CD8-positive, alpha-beta memory T cell (primary cell): ENCODE measurements at places on chromosomes 5 and 9.

DNA sequence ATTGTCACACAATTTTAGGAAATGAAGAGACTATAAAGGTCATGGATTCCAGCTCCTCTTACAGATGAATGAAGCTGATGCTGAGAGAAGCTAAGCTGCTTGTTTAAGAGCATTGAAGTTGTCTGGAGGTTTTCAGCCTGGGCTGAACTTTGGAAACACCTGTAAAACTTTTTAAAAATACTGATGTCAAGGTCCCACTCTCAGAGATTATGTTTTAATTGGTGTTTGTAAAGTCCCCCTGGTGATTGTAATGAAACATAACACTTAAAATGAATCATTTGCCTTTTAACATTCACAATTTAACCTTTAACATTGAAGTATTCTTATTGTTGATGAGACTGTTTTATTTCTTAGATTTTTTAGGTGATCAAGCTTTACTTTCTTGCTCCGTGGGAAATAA is 16.4 kb downstream of the RAD23B start:
- no peak for DNase-seq

DNA sequence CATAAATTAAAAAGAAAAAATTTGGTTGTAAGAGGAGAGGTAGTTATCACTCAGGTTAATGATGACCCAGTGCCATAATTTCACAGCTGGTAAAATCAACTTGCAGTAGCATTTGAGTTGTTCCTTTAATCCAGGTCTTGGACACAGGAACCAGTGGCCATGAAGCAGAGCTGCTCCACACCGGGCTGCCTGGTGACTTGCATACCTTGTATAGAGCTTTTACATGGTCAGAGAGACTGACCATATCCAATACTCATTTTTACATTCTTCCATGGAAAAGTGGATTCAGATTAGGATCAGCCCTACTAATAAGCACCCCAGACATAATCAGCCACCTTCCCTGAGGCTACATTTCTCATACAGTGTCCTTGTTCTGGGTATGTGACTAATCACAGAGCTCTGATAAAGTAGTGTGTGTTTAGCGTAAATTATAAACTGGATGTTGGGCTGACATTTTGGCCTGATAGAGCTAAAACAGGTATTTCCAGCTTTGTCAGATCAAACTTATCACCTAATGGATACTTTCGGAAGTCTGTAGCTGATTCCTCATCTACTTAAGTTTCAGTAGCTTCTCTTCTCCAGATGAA is 77.0 kb upstream of the ZSWIM6 start:
- DNase-seq: no peak

GRCh38 chr5:73158313-73158712 is 14.7 kb upstream of the TMEM174 start:
- DNase-seq: no peak

DNA sequence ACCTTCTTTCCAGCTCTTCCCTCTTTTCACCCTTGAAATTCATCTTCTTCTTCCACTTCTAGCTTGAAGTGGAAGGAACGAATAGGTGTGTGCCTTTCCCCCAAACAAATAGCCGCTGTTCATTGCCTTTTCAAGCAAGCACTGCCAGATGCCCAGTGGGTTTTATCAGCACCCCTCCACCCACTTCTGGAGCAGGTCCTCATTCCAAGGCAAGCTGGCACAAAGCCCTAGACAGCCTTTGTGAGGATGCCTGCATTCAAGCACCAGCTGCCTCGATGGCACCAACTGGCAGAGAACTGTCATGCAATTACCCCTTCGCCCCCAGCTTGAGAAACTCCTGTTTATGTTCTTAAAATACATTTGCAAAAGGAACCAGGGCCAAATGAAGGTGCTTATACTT is 36.5 kb downstream of the SERINC5 start:
- no peak for DNase-seq

DNA sequence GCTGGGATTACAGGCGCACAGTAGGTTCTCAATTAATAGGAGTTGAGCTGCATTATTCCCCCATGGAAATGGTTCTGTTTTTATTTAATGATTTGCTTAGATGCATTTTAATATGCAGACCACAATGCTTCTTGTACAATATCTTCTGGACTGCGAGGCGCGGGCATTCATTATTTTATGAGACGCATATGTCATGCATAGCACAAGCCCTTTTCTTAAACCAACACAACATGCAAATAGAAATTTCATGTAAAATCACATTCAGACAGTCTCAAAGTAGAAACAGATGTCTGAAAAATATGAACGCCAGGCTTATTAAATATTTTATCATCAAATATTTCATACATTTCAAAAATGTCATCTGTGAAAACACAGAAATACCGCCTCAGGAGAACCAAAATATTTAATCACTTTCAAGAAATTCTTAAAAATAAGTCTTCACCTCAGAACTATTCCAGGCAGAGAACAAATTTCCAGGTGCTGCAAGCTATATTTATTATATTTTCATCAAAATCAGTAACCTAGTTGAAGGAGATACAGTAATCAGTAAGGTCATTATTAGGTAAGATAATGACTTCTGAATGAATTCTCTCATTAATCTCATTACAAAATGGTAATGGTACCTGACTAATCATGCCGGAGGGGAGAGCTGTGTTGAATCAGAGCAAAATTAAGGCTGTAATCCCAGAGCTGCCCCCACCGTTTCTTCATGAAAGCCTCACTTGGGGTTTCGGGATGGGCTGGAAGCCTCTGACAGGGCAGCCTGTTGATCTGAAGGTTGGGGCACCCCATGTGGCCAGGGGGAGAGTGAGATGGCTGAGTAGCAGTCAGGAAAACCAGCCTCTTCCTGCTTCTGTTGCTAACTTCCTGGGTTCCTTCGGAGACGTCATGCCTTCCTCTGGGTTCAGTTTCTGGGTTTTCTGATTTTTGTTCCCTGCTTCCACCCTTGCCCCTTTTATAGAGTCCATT is 133.9 kb upstream of the ZNF618 start:
- no peak for DNase-seq

DNA sequence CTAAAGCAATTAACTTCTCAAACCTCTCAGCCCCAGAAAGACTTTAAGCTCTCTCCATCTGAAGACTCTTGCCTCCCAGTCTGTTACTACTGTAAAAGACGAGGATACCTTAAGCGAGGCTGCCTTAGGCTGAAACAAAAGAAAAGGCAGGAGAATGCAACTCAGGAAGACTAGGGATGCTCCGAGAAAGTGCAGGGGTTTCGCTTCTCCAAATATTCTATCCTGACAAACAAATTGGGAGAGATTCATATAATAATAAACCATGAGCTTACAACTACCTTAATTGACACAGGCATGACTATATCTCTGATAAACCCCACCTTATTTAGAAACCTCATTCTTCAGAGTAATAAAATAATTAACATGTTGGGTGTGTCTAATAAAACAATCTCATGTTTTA is 4.9 kb upstream of the UGT3A1 start:
- DNase-seq: no peak

DNA sequence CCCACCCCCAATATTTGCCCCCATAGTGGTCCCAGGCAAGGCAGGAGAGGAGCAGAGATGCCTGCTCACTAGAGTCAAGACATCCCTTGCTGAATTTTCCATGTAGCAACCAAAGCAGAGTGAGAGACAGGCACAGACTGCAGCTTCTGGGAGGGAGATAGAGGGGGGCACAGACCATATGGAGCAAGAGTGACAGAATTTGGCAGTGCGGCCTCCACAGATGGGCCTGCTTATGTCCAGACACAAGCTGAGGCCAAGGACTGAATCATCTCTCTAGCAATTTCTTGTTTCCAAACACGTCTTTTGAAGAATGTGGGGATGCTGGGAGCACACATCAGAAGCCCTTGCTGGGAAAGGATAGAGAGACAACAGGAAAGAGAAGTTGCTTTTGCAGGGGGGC is 53.0 kb upstream of the ALDH1B1 start:
- no peak for DNase-seq

- DNase-seq: no peak
These were observed 1060.7 kb downstream of the EFNA5 start for GRCh38 chr5:106610041-106610440.

DNA sequence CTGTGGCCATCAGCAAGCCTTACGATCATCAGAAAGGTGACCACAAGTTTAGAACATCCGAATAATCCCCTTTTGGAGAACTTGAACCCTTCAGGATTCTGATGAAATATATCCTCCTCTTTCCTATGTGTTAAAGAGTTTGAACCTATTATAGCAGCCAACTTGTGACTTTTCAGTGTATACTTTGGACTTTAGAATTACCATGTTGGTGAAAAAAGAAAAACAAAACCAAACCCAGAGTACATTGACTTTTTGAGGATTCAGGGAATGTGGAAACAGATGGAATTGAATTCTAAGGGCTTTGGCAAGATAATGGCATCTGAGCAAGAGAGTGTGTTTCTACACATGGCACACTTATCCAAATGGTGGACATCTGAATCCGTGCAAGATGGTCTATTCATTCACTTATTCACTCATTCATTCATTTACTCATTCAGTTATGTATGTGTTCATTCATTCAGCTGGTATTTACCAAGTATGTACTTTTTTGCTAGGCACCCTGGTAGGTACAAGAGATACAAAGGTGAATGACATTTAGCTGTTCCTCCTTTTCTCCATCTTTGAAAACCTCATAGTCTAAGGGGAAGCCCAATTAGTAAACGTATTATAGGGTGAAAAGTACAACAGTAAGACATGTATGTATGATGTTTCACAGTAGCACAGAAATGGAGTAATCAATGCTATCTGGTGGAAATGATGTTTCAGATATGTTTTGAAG is 91.8 kb downstream of the PRDM6 start:
- DNase-seq: no peak

- no peak for DNase-seq
These were observed 441.1 kb downstream of the SEMA5A start for GRCh38 chr5:9104571-9105339.

- DNase-seq: no peak
These were observed 80.5 kb downstream of the PAPPA start for GRCh38 chr9:116234081-116234480.

- DNase-seq: no peak
These were observed 61.4 kb downstream of the UGCG start for GRCh38 chr9:111957856-111958631.

- no peak for DNase-seq
These were observed 352.3 kb downstream of the PTPRD start for GRCh38 chr9:10260501-10260900.
